Stimulated activated CD4-positive, alpha-beta T cell treated with anti-CD3 and anti-CD28 coated beads, Interleukin-2, amount 100 ng/mL, for 48 hours (primary cell): ENCODE measurements at places on chromosomes 3 and 15.

DNA sequence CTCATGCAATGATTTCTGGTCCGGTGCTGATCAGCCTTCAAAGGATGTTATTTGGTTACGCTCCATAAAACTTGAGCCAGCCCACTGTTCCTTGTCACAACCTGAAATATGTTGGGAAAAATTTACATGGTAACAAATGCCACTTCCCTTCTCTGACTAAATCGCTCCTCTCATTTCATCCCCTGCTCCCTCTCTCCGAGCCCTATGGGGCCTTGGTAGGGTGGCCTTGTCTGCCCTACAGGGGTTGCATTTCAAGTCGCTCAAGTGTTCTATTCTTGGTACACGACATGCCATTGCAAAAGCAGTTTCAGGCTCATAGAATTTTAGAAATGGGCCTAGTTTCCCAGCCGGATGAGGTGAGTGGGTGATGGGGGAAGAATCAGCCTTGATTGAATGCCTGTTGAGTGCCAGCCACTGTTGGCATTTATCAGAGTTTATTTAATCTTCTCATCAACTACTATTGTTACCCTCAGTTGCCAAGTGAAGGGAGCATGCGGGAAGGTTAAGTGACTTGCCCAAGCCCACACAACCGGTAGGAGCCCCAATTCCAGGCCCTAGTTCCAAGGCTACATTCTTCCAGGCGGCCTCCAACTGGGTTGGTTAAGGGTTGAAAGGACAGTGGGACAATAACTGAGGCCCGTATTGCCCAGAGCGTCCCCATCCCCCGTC lies 961 bp upstream of the ABHD2 start:
- DNase-seq: peak; percentile 5

- no peak for DNase-seq
Measured at GRCh38 chr3:157589211-157589610, 86.0 kb upstream of the VEPH1 start.

DNA sequence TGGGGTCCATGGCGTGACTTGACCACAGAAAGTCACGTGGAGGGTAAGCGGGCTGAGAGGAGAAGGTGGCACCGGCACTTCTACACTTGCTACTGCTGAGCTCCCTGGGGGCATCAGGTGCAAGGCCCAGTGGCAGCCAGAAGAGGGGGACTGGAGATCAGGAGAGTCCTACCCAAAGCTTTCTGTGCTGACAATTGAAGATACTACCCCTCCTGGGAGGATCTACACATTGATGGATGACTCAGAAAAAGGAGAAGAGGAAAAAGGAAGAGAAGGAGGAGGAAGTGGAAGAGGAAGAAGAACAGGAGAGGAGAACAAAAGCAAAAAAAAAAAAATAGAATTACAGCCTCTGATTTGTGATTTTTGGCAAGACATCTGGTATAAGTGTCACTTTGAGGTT lies 41.2 kb downstream of the MYO5C start:
- DNase-seq: no peak

GRCh38 chr3:43629741-43630140 lies 7.9 kb upstream of the ANO10 start:
- no peak for DNase-seq

GRCh38 chr15:100043068-100043641 lies 298.6 kb downstream of the ADAMTS17 start:
- DNase-seq: no peak

DNA sequence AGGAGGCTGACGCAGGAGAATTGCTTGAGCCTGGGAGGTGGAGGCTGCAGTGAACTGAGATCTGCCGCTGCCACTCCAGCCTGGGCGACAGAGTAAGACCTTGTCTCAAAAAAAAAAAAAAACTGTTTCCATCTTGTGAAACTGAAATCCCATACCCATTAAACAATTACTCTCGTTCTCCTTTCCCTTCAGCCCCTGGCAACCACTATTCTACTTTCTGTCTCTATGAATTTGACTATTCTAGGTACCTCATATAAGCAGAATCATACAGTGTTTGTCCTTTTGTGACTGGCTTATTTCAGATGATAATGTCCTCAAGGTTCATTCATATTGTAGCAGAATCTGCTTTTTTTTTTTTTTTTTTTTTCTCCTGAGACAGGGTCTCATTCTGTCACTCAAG lies 51.5 kb upstream of the UBE2E1 start:
- no peak for DNase-seq

DNA sequence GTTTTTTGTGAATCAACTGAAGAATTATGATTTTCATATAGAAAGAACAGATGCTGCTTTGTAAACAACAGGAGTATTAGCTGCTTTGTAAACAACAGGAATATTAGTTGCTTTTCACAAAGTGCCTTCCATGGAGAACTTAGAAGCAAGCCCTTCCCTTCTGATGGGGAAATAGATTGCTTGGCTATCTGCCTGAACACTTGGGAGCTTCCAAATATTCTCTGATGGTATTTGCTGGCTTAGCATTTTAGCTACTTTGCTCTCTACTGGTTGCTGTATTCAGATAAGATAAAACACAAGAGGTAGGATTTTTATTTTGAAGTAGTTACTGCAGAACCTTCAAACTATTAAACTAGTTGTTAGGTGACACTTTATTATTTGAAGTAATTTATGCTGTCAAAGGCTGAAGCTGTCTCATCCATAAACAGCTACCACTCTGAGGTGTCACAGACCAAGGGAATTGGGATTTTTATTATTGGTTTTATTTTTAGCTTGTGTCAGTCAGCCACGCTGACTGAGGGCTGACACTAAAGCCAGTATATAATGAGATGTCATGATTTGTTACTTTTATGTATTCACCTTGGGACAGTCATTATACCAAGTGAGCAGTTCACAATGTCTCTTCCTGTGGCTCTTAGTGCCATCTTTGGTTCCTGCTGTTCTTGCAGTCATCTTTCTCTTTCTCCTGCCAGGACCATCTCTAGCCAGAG lies 50.0 kb downstream of the ZIC1 start:
- DNase-seq: no peak

- no peak for DNase-seq
Measured at GRCh38 chr15:29139072-29139471, 130.6 kb downstream of the NSMCE3 start.

- no peak for DNase-seq
Measured at GRCh38 chr3:124492824-124493223, 237.4 kb upstream of the UMPS start.

DNA sequence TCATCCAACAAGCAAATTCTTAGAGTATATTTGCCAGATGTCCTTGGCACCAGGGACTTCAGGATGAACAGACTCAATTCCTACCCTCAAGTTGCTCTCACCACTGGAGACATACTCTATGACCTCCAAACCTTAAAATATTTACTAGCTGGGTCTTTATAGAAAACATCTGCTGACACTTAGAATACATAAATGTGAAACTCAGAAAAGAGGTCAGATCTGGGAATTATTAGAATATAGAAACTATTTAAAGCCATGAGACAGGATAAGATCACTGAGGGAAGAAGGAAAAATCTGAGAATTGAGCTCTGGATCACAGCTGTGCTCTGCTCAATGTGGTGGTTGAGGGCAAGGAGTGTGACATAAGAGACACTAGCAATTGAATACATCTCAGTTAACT lies 695.4 kb upstream of the UBE2E2 start:
- no peak for DNase-seq

GRCh38 chr3:55622116-55622515 lies 135.0 kb upstream of the WNT5A start:
- no peak for DNase-seq

- no peak for DNase-seq
Measured at GRCh38 chr15:48564690-48565089, 80.8 kb downstream of the FBN1 start.

DNA sequence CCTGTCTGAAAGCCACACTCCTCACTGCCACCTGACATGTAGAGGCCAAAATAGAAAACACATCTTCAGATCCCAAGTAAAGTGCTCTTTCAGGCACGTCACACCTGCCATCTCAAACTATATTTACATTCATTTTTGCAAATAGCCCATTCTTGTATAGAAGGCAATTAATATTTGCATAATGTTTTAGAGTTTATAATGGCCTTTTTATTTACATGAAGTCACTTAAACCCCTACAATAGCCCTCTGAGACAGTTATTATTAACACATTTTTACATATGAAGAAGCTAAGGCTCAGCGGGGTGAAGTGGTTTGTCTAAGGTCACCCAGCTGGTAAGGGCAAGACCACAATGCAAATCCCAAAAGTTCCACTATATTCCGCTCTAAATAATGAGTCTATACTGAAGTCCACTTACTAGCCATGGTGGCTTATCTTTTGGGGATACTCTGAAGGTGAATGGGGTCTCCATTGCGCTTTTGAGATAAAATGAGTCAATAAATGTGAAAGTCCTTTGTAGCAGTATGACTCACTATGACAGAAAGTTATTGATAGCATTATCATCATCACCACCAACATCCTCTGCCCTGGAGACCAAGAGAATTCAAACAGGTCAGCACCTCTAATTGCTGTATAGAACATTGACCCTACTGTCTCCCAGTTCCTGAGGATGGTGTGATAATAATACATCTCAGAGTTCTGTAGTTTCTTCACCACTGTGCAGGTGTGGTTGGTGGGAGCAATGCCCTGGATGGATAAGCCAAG lies 155.9 kb upstream of the BCL6 start:
- DNase-seq: no peak

DNA sequence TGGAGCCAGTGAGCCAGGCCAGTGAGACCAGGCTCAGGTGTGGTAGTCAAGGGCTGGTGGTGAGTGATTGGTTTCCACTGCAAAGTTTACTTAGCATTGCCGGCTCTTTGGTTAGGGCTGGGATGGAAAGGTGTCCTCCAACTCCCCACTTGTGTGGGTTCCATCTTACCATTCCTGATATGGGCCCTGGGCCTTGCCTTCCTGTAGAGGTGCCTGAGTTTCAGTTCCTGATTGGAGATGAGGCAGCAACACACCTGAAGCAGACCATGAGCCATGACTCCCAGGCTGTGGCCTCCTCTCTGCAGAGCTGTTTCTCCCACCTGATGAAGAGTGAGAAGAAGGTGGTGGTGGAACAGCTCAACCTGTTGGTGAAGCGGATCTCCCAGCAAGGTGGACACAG lies 3.1 kb downstream of the MPI start:
- DNase-seq: no peak

DNA sequence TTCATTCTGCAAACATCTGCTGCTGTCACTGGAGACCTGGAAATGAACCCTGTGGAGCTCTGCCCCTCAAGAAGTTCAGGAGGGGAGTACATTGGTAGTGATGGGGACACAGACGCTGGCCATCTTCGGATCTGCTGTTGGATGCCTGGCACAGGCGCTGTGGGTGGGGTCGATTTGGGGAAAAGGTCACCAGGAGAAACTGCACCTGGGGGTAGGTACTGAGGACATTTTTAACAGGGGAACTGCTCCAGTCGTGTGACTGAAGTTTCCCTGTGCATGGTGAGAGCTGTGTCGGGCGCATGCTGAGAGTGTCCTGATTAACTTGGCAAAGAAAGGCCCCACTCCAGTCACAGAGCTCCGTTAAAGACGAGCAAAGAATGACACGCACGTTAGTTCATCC lies 3.4 kb downstream of the UROC1 start:
- DNase-seq: no peak

- no peak for DNase-seq
Measured at GRCh38 chr15:90708516-90708915, 8.6 kb upstream of the BLM start.

DNA sequence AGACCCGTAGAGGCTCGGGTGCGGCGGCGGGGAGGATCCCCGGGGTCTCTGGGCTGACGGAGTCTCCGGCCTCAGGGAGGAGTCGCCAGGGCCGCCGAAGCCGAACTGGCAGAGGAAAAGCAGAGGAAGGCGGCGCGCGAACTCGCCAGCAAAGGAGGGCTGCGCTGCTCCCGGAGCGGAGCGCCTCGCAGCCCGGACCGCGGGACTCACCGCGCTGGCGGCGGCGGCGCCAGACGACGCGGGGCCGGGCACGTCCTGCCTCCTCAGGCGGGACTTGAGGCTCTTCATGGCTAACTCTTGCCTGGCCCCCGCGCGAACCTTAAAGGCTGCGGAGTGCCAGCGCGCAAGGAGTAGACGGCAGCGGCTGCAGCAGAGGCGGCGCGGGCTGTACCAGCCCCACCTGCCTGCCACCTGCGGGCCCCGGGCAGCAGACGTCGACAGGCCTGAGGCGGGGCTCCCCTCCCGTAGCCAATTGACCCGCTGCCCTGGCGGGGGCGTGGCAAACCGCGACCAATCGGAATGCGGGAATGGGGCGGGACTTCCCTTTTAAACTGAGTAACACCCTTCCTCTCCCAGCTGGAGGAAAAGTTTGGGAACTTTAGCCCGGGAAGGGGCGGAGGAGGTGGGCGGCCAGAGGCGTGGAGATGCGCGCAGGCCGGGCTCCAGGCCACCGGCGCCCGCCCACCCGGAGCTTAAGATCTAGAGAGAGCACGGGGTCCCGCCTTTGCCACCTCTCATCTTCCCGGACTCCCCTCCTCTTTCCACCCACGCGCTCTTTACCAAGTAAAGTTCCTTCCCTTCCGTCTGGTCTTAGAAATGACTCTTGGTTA lies at the start of gene UACA:
UACA (minus strand) TSS at position 439 of the 830 bp plus-strand sequence; CDS start at position 288, 151 bp downstream.
- peak; percentile 78 for DNase-seq

- DNase-seq: no peak
Measured at GRCh38 chr3:131903988-131904415, 130.8 kb downstream of the CPNE4 start.

GRCh38 chr3:15576475-15576874 lies 24.9 kb downstream of the HACL1 start:
- no peak for DNase-seq

GRCh38 chr15:70088455-70088854 lies 9.3 kb downstream of the TLE3 start:
- no peak for DNase-seq

- no peak for DNase-seq
Measured at GRCh38 chr3:76570436-76571057, 469.4 kb upstream of the ROBO2 start.

DNA sequence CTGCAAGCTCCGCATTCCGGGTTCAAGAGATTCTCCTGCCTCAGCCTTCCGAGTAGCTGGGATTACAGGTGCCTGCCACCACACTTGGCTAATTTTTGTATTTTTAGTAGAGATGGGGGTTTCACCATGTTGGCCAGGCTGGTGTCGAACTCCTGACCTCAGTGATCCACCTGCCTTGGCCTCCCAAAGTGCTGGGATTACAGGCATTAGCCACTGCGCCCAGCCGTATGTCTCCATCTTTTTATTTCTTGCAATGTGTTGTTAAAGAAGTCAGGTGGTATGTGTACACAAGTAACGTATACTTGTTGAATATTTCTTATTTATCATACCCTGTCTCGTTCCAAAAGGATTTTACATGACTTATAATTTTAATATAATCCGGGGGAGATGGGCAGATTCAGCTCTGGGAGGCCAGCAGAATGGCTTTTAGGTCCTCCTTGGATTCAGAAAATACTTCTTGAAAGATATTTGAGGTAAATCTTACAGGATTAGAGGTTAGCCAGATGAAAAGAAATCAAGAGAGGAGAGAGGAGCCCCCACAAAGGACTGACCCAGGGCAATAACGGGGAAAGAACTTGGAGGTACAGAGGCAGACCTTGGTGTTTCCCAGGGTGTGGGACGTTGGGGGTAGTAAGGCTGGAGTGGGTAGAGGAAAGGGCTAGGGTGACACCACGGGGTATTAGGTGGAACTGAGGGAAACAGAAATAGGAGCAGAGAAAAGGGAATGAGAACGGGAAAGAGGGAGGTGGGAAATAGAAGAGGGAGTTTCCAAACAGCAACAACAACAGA lies 27.2 kb upstream of the MUC20 start:
- DNase-seq: no peak

- DNase-seq: peak; percentile 3
Measured at GRCh38 chr3:51099794-51100535, 285.1 kb upstream of the MANF start.

- DNase-seq: peak; percentile 3
Measured at GRCh38 chr15:79673416-79674123, 223.2 kb downstream of the MTHFS start.
